ENCODE measurements at places on chromosomes 4 and X.

GRCh38 chrX:12007881-12008280 is 130.4 kb upstream of the FRMPD4 start:
- DNase-seq, result no peak

DNA sequence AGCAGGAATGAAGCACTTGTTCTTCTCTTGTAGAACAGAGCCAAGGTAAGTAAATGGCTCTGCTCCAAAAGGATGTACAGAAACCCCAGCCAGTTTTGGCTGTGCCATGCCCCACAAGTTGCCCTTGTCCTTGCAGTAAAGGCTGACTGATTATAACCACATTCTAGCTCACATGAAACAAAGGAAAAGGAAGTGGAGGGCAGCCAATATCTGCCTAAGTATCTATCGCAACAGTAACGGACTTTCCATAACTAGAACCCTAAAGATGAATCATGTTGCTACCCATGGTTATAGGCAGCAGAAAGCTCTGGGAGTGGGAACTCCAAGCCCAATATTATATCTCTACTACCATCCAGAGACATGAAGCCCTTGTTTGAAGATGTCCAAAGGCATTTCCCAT is 95.7 kb downstream of the COMMD8 start:
- DNase-seq, result no peak

DNA sequence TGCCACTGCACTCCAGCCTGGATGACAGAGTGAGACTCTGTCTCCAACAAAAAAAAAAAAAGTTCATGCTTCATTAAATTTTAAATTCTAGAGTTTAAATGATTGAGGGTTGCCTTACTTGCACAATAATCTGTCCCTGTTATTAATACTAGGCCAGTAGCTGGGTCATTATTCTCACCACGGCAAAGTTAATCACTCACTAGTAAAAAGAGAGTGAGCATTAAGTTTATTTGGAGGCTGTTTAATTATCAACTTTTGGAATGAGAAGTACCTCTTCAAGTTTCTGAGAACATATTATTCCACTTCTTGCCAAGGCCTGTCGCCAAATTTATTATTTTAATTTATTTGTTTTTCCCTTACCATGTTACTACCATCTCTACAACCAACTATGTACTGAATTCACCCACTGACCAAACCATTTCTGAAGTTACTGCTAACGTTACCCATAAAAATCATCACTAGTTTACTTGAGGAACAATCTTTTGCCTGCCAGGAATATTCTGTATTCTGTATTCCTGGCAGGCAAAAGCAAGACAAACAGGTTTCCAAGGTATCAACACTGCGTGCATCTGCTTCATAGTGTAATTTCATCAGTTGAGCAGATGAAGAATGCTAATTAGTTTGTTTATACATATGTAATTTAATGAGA is 26.5 kb downstream of the GUCY1A1 start:
- DNase-seq, result no peak

DNA sequence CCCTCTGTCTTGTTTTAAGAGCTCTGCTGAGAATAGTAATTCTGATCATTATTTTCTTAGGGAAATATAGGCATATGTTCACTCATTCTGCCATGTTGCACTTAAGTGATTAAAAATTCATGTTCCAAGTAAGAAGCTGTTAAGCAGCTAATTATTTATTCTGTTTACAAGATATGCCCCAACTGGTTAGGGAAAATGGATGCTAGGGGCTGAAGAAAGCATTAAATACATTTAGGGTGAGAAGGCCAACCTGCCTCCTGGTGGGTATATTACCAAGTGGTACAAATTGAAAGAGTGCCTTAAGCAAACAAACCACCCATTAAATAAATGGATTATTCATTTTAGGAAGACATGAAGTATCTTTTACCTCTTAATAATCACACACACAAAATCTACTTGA is 392.6 kb upstream of the EPHA5 start:
- no peak for DNase-seq

GRCh38 chrX:95626748-95627147 is 1057.9 kb upstream of the DIAPH2 start:
- no peak for DNase-seq

- no peak for DNase-seq
These were observed 287.4 kb downstream of the SMARCA1 start for GRCh38 chrX:129235903-129236302.

- no peak for DNase-seq
These were observed at the start of gene APELA for GRCh38 chr4:164876700-164877324. Gene APELA (plus strand): TSS chr4:164877178. CDS start chr4:164877332, 154 bp downstream.

DNA sequence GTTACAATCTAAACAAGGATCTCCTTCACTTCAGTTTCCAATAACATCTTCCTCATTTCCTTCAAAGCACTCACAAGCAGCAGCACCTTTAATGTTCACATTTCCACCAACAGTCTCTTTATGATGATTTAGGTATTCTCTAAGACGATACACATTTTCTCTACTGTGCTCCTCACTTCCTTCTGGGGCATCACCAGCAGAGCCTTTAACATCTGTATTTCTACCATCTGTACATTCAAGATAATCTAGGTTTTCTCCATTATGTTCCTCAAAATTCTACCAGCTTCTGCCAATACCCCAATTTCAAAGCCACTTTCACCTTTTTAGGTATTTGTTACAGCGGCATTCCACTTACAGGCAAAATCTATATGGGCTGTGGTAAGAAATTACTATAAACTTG is 80.6 kb downstream of the FBXW7 start:
- DNase-seq, result no peak

DNA sequence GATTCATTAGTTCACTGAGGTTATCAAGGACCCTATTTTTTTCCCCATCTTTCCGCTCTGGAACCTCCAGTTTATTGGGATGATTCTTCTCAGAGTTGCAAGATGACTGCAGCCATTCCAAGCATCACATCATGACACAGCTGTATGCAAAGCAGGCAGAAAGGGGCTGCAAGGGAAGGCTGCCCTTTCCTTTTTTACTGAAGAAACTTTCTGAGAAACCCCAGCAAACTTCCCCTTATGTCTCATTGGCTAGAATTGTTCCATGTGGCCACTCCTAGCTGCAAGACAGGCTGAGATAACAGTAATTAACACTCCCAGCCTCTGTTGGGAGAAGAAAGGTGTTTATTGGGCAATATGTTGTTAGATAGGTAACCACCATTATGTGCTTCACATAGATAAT is 102.6 kb downstream of the SATL1 start:
- no peak for DNase-seq

GRCh38 chr4:103405415-103405814 is 207.3 kb upstream of the CENPE start:
- DNase-seq, result no peak

DNA sequence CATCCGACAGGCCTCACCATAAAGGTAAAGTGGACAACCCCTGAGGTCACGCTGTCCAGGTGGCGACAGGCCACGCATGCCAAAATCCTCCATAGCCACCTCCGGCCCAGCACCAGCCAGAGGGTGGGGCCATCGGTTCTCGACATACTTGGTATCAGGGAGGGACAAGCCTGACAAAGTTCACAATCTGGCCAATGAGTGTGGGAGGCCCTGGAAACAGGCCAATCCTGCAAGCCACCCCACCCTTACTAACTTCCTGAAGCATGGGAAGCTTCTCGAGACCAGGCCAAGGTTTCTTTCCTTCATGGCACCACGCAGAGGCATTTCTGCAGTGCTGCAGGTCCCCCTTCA is 73.8 kb downstream of the MTMR1 start:
- no peak for DNase-seq

DNA sequence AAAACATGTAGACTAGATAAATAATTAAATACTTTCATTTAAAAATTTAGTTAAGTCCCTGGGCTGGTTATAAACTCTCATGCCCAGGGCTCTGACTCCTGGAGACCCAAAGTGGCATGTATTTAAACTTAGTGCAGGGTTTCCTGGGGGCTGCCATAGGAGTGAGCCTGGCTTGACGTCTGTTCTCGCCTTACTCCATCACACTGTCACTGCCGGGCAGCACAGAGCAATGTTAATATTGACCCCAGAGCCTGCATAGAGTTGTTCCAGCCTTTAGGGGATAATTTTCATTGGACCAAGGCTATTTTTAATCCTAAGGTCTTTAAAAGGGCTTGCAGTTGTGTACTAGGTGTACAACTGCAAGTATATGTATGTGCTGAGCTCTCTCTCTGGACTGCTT is 31.2 kb downstream of the KIAA0232 start:
- DNase-seq, result no peak

GRCh38 chrX:130055103-130055502 is 55.2 kb downstream of the ELF4 start:
- no peak for DNase-seq

DNA sequence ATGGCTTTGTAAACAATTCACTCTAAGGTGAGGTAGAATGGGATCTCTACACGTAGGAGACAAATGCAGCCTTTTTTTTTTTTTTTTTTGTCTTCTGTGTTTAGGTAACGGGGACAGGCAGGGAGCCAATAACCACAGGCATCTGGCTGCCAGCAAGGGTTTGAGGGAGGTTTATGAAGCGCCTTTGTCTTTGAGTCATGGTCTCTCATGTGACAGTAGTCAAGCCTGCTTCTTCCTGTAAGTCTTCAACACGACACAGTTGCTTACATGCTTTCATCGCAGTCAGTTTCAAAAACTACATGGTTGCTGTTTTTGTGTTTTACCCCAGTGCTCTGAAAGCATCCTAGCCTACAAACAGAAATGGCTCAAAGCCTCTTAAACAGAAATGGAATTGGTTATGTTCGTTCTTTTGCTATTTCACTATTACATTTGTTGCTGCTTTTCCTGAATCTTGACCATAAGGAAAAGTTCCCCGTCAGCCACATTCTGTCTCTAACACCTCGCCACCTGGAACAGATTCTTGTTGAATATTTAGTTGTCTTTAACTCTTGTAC is 127.8 kb upstream of the METTL14 start:
- no peak for DNase-seq

DNA sequence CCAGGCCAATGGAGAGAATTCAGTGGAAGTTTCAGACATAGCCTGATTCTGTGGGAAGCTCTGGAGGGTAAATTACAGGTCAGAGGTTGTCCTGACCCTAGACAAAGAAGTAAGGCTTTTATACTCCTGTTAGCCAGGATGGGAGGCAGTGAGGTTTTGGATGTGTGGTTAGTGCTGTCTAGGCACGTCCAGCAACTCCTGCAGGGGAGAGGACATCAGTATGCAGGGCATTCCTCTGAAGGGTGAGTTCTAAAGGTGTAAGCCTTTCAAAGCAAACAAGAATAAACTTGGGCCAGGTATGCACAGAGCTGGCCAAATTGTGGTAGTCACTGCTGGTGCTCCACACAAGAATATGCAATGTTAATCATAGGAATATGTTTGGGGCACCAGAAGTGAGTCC is 562.5 kb downstream of the CCSER1 start:
- no peak for DNase-seq

DNA sequence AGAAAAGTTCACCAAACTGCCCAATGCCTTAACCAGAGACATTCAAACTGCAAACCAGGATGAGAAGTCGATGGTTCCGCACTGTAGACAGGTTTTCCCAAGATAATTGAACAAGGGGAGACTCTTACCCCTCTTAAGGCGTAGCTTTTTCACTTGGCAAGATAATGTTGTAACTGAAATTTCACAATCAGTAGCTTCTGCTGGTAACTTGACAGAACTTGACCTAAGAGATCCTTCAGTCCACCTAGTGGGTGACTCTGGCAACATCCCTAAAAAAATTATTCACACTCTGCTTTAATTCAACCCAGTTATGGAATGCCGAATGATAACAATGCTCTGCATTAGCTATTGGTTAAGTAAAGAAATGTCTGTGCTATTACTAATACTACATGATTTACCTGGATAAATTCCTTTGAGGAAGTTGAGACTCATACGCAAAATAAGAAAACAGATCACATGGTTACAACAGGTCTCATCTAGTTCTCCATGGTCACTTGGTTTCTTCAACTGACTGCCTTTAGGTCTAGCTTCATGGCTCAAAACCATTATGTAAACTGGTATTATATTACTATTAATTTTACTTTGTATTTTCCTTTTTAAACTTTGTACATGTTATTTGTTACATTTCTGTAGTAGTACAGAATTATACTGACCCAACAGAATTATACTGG is 9.1 kb downstream of the ELF2 start:
- no peak for DNase-seq

GRCh38 chr4:24279911-24280375 is 304.4 kb downstream of the DHX15 start:
- no peak for DNase-seq

DNA sequence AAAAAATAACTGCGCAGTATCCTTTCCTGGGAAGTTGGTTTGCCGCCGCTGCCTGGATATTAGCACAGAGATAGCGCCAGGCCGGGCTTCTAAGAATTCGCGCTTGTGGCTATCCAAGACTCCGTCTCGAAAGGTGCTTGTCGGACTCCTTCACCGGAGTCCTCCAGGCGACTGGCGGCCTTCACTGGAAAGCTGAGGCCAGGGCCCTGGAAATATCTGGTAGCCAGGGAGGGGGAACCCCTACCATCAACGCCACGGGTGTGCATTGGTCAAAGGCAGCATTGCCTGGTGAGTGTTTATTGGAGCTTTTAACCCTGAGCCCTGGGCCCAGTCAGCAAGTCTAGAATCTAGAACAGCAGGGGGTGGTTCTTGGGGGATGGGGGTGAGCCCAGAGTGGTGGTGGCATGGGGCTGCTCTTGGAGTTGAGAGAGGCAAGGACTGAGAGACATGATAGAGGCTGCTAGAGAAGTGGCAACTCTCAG is 577 bp upstream of the PIM2 start:
- DNase-seq, result peak; percentile 35

DNA sequence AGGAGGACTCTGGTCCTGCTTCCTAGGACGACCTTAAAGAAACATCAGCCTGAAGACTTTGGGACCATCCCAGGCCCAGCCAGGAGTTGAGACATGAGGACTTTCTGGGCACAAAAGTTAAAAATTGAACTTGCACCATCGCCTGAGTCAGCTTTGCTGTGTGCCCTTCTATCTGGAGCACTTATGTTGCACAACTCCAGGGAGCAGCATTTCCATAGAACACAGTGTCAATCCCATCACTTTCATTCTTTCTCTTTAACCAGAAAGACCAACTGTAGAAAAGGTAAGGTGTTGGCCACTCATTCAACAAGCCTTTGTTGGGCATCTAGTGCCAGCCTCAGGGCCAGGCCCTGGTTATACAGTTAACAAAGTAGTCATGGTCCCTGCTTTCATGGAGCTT is 8.6 kb upstream of the CLDN24 start:
- DNase-seq, result no peak

DNA sequence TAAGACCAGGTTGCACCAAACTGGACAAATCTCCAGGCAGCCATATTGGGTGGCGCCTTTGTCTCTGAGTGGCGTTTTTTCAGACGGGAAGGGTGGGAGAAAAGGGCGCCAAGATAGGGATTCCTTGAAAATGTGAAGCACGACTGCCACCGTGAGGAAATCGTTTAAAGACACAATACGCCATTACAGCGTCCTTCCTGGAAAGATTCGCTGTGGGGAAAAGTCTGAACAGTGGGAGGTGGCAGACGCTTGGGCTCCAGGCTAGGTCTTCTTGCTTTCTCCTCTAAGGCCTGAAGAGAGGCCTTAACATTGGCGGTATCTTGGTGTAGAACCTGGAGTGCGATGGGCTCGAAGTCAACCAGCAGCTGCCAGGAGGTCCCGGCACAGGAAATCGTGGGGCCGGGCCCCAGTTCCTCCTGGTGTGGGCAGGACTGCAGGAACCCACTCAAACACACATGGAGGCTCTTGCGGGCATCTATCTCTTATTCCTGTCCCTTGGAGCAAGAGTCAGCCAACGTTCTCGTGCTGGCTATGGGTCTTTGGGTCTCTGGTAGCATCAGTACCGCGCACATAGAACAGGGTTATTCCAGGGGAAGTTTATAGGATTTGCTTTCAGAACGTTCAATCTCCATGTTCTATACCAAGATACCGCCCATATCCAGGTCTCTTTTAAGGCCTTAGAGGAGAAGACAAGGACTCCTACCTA is 208.8 kb downstream of the OR13H1 start:
- DNase-seq, result no peak

GRCh38 chr4:56871371-56871866 is 36.3 kb upstream of the REST start:
- no peak for DNase-seq

- DNase-seq, result peak; percentile 18
These were observed at the start of gene FAM47E for GRCh38 chr4:76251441-76252270. Gene FAM47E (plus strand): TSS chr4:76251721. CDS start chr4:76251747, 26 bp downstream.

Measured in T-cell (primary cell).